ENCODE measurements at places on chromosomes 6 and 20.

GRCh38 chr6:127069659-127070279, 48.7 kb upstream of the RSPO3 start:
- DNase-seq: no peak

DNA sequence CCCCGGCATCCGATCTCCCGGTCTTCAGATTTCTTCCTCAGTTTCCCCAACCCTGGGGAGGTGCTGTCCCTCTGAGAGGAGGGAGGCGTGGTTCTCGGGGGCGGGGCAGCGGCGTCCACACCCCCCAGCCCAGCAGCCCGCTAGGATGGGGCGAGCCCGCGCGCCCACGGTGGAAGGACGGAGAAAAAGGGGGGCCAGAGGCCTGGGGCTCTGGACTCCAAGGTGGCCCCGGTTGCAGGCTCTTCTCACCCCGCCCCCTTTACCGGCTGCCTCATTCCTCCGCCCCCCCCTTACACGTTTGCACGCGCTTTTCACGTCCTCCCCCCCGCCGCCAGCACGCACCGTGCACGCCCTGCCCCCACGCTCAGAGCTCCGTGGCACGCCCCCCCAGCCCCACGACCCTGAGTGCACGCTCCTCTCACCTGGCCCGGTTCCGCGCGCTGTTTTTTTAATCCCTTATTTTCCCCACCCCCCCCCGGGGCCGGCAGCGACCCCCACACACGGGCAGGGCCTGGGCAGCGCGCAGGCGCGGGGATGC, 402 bp downstream of the ZBTB12 start:
- peak; percentile 46 for DNase-seq

DNA sequence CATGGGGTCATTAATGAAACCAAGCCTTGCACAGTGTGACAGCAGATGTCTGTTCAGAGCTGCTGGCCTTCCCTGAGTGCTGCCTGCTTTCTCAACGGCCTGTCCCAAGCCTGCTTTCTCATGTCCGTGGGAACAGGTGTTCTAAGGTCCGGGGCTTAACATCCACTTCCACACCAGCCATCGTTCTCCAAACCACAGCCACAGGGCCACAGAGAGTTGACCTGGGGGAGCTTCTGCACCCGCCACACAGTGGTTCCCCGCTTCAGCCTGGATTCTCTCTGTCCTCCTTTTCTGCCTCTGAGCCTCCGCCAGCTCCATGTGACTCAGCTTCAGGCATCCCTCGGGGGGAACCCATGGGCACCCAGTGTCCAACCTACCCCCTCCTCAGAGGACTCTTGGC, 26.9 kb upstream of the PPP1R3G start:
- DNase-seq: no peak

DNA sequence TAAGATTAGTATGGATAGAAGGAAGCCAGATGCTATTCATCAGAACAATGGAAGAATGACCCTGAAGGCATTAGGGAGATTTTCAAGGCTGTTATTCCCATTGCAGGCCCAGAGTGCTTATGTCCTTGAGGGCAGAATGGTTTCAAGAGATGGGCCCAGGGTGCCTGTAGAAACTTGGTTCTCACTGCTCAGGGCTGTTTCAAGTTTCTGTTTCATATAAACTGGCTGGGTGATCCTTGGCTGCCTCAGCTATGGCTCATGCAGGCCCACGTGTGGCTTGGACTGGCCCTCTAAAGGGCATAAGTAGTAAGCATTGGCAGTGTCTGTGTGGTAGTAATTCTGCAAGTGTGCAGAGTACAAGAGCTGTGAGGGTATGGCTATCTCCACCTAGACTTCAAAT, 540.9 kb upstream of the MAN1A1 start:
- no peak for DNase-seq

- DNase-seq: no peak
Measured at GRCh38 chr20:19070681-19071445, 141.6 kb upstream of the SLC24A3 start.

DNA sequence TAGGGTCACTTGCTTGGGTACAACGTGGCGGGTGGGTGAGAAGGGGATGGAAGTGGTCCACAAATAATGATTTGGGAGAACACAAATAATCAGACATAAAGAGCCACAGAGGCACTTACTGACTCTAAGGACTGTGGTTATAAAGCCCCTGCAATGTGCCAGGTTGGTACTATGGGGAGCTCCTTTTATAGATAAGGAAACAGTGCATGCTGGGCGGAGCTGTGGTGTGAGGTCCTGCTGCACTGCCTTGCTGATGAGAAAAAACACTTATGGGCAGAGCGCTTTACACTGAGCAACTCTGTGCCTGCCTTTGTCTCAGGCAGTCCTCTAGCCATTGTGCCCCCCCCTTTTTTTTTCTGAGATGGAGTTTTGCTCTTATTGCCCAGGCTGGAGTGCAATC, 29.1 kb upstream of the SCRT2 start:
- no peak for DNase-seq

GRCh38 chr6:71737953-71738352, 148.4 kb upstream of the RIMS1 start:
- DNase-seq: no peak

DNA sequence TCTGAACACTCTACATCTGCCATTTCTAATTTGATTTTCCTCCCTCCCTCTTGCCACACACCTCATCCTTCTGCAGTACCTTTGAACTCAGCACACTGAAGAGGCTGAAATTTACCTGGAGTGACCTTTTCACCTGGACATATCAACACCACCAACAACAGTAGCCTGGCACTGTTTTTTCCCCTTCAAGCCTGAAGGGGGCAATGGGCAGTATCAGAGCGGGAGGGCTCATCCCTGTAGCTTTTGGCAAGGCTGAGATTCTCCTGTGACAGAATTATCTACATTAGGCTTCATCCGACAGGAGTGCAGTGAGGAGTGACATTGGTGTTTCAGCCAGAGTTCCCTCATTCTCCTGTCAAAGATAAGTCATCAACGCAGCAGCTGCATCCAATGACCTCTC, 312.8 kb upstream of the SPTLC3 start:
- DNase-seq: no peak

- no peak for DNase-seq
Measured at GRCh38 chr6:48714250-48714649, 603.3 kb upstream of the PTCHD4 start.

GRCh38 chr6:72631480-72631879, 9.6 kb downstream of the KCNQ5 start:
- DNase-seq: no peak

DNA sequence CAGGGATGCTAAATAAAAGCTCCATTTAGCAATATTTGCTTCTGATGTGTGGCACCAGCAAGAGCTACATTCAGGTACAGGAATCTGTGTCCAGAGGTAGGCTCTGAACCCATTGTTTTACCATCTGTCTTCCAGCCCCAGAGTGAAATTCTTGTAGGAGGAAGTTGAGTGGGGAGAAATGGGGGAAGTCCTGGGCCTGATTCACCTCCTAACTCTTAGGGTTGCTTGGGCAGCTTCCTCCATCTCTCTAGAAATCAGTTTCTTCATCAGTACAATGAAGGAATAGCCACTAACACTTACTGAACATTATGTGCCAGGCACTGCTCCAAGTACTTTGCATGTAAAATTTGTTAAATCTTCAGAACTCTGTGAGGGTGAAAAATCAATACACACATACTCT, 35.1 kb upstream of the TSPYL1 start:
- DNase-seq: no peak

- no peak for DNase-seq
Measured at GRCh38 chr20:18719426-18719825, 94.2 kb upstream of the SCP2D1 start.

GRCh38 chr6:166010136-166010960, 157.3 kb downstream of the TBXT start:
- DNase-seq: no peak

GRCh38 chr6:168782187-168782751, 341.3 kb downstream of the SMOC2 start:
- DNase-seq: no peak

- no peak for DNase-seq
Measured at GRCh38 chr6:43875849-43876572, 106.0 kb downstream of the VEGFA start.

DNA sequence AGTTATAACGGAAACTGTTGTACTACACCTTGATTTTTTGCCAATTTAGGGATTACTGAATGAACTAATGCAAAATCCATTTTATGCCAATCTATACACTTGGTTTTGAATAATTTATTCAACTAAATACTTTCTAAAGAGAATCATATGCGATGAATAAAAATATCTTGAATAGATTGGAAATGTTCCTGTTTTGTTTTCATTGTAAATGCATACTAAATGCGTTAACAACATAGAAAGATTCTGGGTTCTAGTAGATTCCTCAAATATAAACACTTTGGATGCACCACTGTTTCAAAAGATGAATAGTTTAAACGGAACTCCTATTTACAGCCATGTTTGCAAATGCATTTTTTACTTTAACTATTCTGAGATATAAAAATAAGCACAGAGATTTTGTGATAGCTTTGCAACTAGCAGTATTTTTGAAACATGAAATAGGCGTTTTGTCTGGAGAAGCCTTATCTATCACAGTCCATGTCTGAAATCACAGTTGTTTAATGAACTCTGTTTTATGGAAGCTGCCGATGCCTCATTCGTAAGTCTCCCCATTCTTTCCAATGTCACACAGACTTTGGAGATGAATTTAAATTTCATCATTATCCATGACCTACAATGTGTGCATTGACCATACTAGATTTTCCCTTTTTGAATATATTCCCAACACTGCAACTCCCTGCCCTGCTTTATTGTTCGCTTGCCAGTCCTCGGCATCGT, 277.7 kb upstream of the QKI start:
- no peak for DNase-seq

- no peak for DNase-seq
Measured at GRCh38 chr6:144395014-144395413, 109.9 kb downstream of the UTRN start.

DNA sequence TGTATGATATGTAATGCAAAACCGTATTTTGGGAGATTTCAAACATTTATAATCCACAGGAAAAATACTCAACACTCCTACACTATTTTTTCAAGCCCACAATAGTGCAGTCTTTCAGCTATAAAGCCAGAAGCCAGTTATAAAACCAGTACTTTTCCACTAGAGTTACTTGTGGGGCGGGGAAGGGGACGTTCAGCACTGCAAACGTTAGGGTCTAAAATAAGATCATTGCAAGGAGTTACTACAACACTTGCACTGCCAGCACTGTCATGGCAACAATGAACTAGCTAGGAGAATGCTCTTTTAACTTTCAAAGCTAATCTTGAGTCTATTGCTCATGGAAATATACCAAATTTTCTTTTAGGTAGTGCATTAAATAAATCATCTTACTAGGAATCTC, 14.7 kb downstream of the SESN1 start:
- DNase-seq: no peak

DNA sequence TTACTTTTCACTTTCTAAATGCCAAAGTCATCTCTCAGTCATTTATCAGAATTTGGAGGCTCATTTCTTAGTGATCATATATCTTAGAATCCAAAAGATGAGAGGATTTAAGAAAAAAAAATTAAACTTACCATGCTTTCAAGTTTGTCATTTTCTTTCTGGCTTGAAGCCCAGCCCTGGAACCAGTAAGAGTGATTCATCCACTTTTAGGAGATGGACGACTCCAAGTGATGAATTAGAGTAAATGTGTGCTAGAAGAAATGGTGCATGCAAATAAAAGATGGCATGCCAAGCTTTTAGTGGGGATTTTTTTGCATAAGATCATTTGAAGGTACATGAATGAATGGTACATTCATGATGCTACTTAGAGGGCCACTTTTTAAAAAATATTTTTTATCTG, 20.1 kb downstream of the PLCB1 start:
- no peak for DNase-seq

DNA sequence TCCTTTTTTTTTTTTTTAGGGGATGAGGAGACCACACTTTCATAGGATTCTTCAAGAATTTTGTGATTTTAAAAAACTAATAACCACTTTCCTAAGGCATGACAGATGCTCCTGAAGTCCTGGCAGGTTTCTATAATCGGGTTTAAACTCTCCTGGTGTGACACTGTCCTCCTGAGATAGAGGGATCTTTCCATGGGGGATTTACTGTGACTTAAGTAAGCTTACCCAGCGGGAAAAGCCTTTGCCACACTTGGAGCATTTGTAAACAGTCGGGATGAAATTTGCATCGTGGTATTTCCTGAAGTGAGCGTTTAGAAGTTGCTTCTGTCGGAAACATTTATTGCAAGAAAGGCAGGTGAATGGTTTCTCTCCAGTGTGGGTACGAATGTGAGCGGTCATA, 16.6 kb downstream of the CTCFL start:
- no peak for DNase-seq

DNA sequence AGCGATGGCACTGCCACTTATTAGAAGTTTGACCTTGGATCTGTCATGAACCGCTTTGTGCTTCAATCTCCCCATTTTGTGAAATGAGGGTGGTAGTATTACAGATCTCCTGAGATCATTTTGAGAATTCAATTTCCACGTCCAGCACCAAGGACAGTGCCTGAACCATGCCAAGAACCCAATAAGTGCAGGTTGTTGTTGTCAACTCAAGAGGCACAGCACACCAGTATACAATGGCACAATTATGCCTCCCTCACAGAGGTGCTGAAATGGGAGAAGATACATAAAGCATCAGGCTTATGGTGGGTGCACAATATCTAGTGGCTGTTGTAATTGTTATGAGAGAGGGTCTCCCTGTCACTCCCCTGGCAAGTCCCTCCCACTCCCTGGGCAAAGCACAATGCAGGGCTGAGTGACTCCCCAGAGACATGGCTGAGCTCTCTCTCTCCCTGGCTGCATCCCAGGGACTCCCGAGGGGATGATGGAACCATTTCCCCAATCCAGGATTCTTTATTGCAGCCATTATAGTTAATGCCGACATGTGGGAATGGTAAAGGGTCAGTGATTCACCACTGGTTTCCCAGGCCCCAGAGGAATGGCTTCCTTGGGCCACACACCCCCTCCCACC, 78.7 kb downstream of the CDH22 start:
- no peak for DNase-seq

DNA sequence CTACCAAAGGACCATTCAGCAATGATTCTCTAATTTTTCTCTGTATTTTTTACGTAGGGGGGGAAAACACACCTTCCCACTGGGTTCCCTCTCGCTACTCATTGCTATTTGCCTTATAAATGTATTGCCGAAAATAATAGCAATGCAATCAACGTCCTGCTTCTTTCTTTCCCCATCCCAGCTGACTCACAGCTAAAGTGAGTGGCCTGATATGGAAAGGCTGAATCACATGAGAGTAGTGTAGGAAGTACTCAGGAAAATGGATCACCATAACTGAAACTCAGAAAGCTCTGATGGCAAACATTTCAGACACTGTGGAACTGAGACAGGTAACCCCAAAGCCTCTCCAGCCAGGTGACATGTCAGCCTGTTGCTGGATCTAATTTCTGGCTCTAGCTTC, 49.3 kb upstream of the SRPK1 start:
- DNase-seq: no peak

GRCh38 chr6:23354004-23354403, 772.0 kb upstream of the NRSN1 start:
- DNase-seq: no peak

DNA sequence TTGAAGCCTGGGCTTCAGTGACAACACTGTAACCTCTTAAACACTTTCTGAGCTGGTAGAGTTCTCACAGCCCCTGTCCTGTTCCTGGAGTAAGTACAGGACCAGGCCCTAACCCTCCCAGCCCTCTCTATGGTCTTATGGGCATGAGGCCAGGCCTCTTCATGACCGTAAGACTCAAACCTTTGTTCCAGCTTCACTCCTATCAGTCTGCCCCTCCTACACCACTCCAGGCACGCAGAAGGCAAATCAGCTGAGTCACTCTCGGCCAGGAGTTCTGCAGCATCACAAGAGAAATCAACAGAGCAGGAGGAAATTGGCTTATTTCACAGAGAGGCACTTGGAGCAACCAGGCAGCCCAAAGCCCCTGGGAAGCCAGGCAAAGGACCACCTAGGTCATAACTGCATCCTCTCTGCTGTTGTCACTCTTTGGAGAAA, 25.3 kb upstream of the CHD6 start:
- DNase-seq: no peak
